ENCODE measurements at places on chromosomes 16 and 17.

DNA sequence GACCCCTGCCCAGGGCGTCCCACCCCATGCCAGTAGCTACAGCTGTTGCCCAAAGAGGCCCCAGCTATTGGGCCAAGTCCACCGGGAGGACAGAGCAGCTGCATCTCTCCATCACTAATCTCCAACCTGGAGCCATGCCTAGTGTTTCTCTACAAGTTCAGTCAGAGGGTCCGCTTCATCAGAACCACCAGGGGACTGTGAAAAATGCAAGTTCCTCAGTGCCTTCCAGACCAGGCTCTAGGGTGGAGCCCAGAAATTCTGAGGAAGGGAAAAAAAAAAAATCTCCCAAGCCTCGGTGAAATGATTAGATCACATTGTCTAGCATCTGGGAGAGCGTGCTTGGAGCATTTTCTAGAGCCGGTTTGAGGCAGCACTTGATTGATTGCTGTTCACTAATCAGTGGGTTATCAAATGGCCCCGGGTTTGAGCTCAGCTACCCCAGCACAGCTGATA lies 22.4 kb upstream of the HERPUD1 start:
- no peak for DNase-seq

GRCh38 chr16:22216191-22216831 lies 10.2 kb downstream of the EEF2K start:
- no peak for DNase-seq

GRCh38 chr17:27446569-27447301 lies 9.5 kb upstream of the KSR1 start:
- DNase-seq, result no peak

- DNase-seq, result no peak
These were observed 11.9 kb downstream of the G6PC3 start for GRCh38 chr17:44082256-44082927.

GRCh38 chr16:9128346-9129342 lies 37.2 kb downstream of the HAPSTR1 start:
- DNase-seq, result no peak

GRCh38 chr17:41965694-41966462 lies 717 bp upstream of the CNP start:
- DNase-seq, result no peak

DNA sequence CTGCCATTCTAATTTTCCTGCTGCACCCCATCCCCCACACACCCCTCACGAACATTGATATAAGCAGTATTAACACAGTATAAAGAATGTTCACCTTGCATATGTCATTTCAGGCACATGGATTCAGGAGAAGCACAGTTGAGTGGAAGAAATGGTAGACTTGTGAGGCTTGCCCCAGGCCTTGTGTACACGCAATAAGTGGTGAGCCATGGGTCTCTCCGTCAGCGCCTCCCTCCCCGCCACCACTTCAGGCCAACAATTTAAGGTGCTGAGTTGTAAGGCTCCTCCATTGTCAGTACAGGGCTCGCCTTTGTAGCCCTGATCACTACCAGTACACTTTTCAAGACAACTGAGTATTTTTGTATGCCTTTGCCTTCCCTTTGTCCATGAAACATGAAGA lies 12.2 kb upstream of the CLEC18C start:
- no peak for DNase-seq

GRCh38 chr16:81863630-81864352 lies 84.7 kb downstream of the PLCG2 start:
- peak; percentile 19 for DNase-seq

GRCh38 chr17:8175795-8176196 lies 384 bp downstream of the TMEM107 start:
- no peak for DNase-seq

GRCh38 chr16:57998992-57999365 lies 1.5 kb downstream of the ZNF319 start:
- no peak for DNase-seq

DNA sequence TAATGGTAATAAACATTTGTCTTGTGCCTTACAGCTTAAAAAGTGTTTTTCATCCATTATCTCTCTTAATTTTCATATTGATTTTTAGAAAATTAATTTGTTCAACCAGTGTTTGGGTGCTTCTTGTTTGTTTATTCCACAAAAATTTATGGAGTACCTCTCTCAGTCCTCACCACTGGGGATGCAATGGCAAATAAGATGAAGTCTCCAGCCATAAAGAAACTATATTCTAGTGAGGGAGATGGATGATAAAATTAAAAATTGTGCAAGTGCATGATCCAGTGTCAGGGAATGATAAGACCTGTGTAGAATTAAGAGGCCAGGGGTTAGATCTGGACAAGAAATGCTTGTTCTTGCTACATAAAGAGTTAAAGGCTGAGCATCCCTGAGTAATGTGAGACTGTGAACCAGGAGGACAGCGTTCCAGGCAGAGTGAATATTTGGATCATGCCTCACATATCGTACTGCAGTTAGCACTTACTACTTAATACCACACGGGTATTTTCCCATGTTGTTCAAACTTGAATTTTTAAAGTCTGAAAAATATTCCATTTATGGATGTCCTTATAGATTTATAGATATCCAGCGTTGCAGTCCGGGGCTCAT lies 535.7 kb upstream of the HSBP1 start:
- DNase-seq, result no peak

- peak; percentile 78 for DNase-seq
These were observed 2.1 kb downstream of the HES7 start for GRCh38 chr17:8121681-8122421.

DNA sequence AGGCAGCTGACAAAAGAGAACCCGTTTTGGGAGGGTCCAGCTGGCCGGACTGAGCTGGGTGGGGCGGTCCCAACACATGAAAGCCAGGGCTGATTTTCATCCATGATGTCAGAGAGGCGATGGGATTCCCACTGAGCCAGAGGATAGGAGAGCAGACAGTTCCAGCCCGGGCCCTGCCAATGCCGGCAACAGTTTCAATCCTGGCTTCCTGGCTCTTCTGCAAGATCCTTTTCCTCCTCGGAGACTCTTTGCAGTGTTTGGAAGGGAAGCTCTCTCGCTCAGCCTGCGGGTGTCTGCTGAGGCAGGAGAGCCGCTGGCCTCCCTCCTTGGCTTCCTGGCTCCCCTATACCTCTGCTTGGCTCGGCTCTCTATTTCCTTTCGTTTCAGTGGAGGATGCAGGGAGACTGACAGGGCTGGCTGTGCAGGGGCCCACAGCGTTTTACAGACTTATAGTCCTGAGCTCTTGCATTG lies 145.5 kb upstream of the SOX9 start:
- no peak for DNase-seq

- no peak for DNase-seq
These were observed 195.8 kb upstream of the FOXF1 start for GRCh38 chr16:86314402-86315025.

GRCh38 chr17:66540131-66540781 lies 237.8 kb downstream of the PRKCA start:
- DNase-seq, result peak; percentile 84

- DNase-seq, result no peak
These were observed 8.2 kb upstream of the GGA2 start for GRCh38 chr16:23518435-23518891.

DNA sequence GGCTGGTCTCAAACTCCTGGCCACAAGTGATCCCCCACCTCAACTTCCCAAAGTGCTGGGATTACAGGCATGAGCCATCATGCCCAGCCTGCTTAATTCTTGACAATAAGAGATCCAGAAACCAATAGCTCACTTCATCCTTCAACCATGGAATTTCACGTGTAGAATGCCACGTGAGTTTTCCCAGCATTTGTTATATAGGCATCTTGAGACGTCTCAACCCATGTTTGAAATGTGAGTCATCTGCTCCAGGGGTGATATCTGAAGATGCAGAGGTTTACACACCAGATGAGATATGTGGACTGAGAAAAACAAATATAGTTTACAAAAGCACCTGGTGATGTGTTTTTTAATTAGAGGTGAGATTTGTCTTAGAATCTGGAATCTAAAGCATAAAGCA lies 7.1 kb downstream of the TEKT3 start:
- no peak for DNase-seq

DNA sequence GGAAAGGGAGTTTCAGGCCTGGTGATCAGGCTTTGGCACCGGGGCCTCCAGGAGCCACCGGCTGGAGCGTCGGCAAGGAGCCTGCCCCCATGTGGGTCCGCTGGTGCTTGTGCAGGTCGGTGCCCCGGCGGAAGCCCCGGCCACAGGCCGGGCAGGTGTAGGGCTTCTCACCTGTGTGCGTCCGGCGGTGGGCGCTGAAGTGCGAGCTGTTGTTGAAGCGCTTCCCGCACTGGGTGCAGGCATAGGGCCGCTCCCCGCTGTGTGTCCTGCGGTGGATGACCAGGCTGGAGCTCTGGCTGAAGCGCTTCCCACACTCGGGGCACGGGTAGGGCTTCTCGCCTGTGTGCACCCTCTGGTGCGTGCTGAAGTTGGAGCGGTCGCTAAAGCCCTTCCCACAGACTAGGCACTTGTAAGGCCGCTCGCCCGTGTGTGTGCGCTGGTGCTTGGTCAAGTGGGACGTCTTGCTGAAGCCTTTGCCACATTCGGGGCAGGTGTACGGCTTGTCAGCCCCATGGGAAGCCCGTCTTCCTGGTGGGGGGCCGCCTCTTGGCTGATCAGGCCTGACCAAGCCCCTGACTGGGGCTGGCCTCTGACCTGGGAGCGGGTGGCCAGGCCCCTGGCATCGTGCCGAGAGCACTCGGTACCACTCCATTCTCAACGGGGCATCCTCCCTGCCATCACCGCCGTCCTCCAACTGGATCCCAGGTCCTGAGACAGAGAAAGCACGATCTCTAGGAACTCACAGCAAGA lies 14.4 kb downstream of the ZNF500 start:
- DNase-seq, result no peak

DNA sequence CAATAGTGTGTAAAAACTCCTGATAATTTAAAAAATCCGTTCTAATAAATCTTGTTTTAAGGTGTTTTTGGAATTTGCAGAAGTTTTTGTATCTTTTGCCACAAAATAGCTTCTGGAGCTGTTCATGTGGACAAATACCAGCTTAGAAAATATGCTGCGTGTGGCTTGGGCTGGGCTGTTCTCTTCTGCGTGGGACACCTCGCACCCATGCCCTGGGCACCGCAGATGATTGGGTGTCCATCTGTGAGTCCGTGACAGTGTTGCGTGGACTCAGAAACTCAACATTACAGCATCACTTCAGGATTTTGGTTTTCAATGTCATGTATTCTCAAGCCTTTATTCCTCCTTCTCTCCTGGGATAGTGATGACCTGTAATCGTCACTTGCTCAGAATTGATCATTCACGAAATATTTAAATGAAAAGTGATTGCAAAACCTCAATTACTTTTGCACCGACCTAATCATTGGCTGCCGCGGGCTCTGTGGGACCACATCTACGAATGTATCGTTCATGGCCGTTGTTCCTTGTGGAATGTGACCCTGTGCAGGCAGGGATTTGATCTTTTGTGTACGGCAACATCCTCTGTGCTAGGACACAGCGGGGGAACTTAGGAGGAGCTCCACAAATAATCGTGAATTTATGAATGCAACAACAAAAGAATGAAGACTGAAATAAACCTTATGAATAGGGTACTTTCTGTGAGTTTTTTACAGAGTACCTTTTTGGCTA lies 210.3 kb upstream of the FOXF1 start:
- no peak for DNase-seq

GRCh38 chr17:46191322-46192188 lies 1.7 kb downstream of the KANSL1 start:
- DNase-seq, result peak; percentile 75

- DNase-seq, result peak; percentile 13
These were observed 16.0 kb upstream of the DLX4 start for GRCh38 chr17:49952912-49953497.

GRCh38 chr16:84218176-84218823 lies 21.5 kb downstream of the KCNG4 start:
- no peak for DNase-seq

DNA sequence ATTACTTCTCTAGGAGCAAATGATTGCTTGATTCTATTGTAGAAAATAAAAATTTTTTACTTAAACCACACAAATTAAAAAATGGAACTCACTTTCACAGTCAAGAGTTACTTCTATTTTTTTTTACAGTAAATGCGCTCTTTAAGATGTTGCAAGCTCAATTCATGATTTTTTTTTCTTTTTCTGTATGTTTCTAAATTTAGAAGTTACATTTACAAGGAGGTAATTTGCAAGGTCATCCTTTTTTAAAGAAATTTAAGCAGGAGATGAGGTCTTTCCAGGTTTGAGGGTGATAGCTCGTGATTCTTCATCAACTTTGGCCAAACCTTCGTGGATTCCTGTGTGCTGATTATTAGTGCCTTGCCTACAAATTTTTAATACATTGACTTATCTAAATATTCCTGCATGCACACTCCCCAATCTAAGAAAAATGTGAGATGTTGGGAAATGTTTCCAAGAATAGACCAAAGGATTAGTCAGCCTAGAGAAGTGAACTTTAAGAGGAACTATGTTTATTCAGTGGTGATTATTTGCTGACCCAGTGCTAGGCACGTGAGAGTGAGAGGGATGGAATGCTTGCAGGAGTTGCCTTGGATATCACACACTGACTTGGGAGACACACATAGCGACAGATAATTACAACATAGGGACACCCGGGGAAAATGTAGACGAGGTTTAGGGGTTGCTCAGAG lies 429.8 kb downstream of the MAF start:
- no peak for DNase-seq

- DNase-seq, result no peak
These were observed 313.5 kb downstream of the PHKB start for GRCh38 chr16:47774661-47775060.

DNA sequence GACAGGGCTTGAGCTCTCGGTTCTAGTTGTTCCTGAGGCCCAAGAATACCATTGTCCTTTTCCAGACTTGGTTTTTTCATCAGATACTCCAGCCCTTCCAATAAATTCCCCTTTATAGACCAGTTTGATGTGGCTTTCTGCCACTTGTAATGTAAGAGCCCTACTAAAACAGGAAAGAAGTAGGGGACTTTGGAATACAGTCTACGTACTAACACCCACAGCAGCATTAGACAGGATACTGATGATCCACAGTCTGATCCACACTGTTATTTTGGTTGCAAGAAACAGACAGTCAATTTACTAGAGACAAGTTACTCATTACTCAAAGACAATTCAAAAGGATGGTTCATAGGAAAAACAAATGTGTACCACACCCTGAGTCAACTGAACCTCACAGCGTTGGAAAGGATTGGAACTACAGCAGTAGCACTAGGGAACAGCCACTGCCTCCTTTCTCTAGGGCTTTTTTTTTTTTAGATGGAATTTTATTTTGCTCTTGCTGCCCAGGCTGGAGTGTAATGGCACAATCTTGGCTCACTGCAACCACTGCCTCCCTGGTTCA lies 45.9 kb upstream of the MED13 start:
- DNase-seq, result no peak

- DNase-seq, result peak; percentile 96
These were observed 3.0 kb downstream of the BORCS6 start for GRCh38 chr17:8186787-8187516.

DNA sequence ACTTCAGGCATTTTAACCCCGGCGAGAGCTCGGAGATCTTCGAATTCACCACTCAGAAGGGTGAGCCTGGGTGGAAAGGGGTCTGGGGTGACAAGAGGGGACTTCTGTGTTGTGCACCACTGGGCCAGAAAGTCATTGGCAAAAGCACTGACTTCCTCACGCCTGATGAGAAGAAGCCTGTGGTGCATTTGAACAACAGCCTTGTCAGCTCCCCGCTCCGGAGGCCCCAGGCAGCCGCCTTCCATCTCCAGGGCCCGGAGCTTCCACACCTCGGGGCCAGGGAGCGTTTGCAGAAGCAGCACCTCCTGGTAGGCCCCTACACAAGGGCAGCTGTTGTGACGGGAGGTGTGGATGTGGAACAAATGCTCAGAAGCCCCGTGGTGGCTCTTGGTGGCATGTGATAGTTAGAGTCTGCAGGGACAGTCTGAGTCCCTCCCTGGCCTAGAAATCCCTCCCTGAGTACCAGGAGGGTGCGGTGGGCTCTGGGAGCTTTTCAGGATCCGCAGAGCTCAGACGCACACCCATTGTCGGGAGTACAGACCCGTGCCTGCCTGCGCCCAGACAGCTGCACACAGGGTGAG lies 9.7 kb downstream of the CACNG1 start:
- no peak for DNase-seq

Data from retina (tissue), 1 donor.